ENCODE measurements at places on chromosomes 6 and 20.

GRCh38 chr6:11392778-11393507 is 144.6 kb upstream of the TMEM170B start:
- no peak for DNase-seq

DNA sequence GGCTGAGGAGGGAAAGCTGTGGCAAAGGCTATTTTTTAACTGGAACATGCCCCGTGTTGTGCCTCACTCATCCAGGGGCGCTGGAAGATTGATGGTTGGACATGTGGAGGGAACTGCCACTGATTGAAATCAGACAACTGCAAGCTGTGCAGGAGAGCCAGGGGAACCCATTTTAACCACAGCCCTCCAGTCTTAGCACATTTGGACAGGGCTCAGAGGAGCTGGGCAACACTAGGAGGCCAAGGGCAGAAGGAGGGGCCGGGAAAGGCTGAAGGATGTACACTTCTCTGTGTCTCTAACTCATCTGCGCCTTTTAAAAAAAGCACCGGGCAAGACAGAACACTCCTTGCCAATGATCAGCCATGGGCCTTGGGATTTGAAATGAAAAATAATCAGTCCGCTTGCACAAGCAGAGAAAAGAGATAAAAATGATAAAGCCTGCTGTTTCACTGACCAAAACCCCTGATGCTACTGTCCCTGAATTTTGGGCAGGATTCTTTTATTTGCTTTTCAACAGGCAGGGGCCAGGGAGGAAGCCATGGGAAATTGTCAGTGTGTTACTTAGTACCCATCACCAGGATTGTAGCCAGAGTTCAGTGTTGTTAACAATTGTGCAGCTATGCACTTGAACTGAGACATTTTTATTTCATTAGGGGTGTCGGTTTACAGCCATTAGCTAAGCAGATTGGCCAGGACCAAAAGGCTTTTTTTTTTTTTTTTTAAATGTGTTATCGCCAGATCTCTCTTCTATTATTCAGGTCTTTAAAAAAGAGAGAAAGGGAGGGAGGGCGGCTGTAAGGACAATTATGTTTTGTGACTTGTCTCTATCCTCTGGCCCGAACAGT is 109.3 kb upstream of the EYA4 start:
- DNase-seq = no peak

- no peak for DNase-seq
These were observed 12.0 kb upstream of the THBS2 start for GRCh38 chr6:169265486-169266131.

- no peak for DNase-seq
These were observed 79.6 kb downstream of the RSPH3 start for GRCh38 chr6:158920311-158920905.

DNA sequence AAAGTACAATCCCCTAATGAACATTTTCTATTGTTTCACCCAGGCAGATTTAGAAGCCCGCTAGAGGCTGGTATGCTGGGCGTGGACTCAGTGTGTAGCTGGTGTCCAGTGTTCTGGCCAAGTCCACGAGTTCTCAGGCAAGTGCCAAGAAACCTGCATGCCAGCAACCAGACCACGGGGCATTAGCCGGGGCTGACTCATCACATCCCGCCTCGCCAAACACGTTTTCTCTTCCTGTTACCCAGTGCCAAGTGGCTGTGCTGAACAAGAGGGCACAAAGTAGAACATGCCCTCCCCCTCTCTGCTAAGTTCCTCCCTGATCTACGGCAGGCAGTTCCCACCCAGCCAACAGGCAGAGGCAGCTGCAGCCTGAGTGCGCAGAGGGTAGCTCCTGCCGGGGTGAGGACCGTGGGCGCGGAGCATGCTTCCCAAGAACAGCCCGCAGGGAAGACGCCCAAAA is 29.6 kb downstream of the RAMACL start:
- DNase-seq = peak; percentile 86

- DNase-seq = no peak
These were observed 84.8 kb downstream of the TTLL2 start for GRCh38 chr6:167409694-167410093.

DNA sequence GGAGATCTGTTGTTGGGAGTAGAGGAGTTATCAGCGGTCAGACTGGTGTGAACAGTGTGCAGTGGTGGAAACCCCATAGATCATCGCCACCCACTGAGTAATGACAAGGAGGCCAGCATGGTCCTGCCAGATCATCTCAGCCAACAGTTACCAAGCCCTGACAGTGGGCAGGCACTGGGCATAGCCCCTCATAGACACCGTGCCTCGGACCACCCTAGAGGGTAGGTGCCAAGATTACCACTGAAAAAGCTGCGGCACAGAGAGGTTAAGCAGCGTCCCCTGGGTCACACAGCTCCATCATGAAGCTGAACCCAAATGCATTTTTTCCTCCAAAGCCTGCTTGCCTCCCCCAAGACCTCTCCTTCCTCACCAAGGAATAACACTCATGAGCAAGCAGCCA is 21.5 kb upstream of the BMP7 start:
- no peak for DNase-seq

- DNase-seq = no peak
These were observed 164.0 kb downstream of the PDE7B start for GRCh38 chr6:136015531-136015930.

DNA sequence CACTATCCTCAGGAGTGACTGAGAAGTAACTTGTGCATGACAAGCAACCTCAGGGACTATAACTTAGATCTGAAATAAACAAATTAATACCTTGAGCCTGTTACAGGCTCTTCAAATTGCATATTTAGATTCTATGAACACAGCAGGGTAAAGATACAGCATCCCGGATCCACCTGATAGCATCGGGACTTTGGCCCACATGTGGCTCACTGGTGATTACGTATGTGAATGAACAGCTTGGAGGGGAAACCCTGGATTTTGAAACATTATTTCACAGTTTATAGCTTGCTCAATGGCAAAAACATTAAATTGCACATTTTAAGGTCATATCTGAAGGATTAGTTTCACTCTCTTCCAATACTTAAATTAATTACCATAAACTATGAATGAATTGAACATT is 133.2 kb downstream of the KHDRBS2 start:
- no peak for DNase-seq

DNA sequence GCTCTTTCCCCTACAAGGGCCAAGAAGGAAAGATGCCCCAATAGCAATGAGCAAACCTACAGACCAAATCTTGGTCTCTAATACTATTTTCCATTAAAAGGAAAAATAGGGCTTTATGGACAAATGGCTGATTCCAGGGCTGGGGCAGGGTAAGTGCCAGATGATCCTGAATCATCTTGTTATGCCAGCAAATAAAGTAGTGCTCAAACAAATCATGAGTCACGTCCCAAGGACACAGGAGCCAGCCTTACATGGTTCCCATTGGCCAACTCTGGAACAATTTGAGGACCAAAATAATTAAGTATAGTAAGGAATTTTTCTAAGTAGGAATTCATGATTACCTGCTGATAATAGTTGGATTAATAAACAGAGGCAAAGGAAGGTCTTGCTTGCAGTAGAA is 53.2 kb upstream of the NKX2-4 start:
- no peak for DNase-seq

GRCh38 chr6:19181211-19181610 is 656.0 kb upstream of the ID4 start:
- DNase-seq = no peak

DNA sequence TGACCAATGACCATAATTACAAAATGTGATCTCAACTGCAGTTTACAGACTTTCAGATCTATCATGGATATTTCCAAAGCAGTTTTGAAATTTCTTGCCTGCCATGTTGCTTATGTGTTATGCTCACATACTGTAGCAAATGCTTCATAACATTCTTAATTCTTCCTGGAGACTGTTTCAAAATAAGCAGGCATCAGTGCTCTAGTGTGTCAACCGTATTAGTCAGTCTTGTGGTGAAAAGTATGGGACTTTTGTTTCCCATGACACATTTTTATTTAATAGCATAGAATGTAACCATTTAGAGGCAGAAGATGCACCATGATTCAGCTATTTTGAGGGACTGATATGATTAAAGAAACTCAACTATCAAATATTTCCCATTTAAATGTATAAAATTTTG is 1.7 kb downstream of the POPDC3 start:
- DNase-seq = peak; percentile 91

- DNase-seq = no peak
These were observed 30.9 kb upstream of the ASXL1 start for GRCh38 chr20:32327087-32327681.

- no peak for DNase-seq
These were observed at the start of gene HIVEP2 for GRCh38 chr6:142945049-142945445. Gene HIVEP2 (minus strand): TSS chr6:142945176. CDS start chr6:142774738, 170,438 bp downstream.

DNA sequence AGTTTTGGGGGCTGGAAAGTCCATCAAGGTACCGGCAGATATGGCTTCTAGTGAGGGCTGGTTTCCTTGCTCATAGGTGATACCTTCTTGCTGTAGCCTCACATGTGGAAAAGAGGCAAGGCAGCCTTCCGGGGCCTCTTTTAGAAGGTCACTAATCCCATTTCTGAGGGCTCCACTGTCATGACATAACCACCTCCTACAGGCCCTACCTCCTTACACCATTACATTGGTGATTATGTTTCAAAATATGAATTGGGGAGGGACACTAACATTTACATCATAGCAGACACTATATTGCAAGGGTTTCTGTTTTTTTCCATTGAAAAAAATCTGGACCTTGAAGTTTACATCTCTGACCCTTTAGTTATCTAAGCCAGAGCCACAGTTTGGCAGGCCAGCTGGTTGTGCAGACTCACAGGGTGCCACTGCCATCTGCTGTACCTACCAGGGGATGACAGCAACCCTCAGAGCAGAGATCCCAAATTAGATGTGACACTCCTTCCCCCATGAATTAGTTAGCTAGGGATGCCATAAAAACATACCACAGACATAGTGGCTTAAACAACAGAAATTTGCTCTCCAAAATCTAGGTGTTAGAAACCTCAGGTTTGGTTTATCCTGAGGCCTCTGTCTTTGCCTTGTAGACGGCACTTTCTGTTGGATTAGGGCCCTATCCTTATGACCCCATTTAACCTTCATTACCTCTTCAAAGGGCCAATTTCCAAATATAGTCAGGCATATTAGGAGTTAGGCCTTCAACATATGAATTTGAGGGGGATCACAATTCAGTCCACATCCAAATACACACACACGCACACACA is 166.4 kb upstream of the RNF217 start:
- DNase-seq = no peak
